ENCODE measurements at places on chromosomes 2 and 18. TPM values are rescaled to one million over a fixed set of nuclear protein-coding genes. Genes with fewer than 3 reads are reported as not detected.

The ANKRD29 gene
- total RNA-seq, result 72.0 TPM

DNA sequence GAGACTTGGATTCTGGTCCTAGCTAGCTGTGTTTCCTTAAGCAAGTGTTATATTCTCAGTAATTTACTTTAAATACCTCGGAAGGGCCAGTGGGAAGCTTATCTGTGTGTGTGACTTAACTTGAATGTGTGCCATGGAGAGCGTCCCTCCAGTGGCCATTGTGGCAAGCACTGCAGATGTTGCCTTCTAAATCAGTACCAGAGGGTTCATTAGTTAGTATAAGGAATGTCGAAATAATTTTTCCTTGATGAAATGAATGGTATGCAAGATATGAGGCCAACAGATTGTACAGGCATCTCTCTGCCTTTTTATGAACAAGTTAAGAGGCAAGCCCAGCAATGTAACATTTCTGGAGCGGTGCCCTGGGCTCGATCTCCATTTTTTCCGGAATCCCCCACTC, 52.0 kb downstream of the FBXO36 start:
- H3K4me1 ChIP-seq, result peaks cover 6% of the 10 kb centered on the region
- no peak overlapping the region for H3K27ac ChIP-seq
- no peaks in the 10 kb centered on the region for H3K36me3 ChIP-seq
- DNase-seq, result no peak
- no peak overlapping the region for H3K4me3 ChIP-seq
- H3K27me3 ChIP-seq, result no peaks in the 10 kb centered on the region

The RNF125 gene
- 6.5 TPM for total RNA-seq

DNA sequence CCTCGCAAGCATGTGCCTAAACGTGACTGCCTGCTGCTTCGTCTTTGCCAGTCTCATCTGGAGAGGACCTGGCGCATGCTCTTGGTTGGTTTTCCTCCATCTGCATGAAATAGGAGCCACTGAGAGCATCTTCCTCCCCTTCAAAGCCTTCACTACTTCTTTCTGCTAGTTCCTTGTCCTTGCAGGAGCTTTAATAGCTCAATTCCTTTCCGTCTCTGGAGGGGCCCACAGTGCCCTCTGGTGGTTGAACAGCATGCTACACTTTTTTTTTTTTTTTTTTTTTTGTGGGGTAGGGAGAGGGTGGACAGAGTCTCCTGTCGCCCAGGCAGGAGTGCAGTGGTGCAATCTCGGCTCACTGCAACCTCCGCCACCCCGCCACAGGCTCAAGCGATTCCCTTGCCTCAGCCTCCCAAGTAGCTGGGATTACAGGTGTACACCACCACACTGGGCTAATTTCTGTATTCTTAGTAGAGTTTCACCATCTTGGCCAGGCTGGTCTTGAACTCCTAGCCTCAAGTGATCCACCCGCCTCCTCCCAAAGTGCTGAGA, 59.6 kb downstream of the SP110 start:
- H3K27ac ChIP-seq, result no peak overlapping the region
- no peak for DNase-seq

Measured in upper lobe of right lung (tissue), 1 donor.